ENCODE measurements at places on chromosomes 3 and 15.
A peak's percentile ranks its signal among the peaks of the same experiment; 100 is the strongest.

- no peak for DNase-seq
Measured at GRCh38 chr15:64878705-64879104, 33.0 kb upstream of the ANKDD1A start.

DNA sequence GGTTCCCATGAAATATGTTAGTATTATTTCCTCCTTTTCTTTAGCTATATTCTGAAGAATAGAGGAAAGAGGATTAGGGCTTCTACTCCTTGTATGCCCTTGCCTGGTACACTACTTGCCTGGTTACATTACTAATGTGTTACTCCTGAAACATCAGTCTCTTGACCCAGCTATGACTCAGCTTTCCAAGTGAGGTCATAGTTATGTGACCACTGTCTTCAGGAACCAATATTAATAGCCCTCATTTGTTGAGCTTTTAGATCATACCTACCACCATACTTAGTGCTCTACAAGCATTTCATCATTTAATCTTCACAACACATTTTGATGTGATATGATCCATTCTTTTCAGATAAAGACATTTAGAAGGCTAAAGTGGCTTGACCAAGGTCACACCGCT lies 60.3 kb downstream of the CMSS1 start:
- no peak for DNase-seq

DNA sequence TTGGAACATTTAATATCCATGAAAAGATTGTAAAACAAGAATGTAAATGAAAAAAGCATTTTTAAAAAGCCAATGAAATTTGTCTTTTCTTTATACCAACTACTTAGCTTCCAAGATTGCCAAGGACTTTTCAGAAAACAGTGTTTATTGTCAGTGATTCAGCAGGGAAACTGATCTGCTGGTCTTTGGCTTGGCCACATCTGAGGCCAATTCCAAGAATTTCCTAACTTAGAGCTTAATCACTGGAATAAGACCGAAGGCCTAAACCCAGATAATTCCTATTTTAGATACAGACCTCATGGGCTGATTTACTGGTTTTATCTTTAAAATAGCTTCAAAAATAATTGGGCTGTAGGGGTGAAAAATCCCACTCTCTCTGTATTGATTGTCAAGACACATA lies 260.5 kb upstream of the RORA start:
- no peak for DNase-seq

DNA sequence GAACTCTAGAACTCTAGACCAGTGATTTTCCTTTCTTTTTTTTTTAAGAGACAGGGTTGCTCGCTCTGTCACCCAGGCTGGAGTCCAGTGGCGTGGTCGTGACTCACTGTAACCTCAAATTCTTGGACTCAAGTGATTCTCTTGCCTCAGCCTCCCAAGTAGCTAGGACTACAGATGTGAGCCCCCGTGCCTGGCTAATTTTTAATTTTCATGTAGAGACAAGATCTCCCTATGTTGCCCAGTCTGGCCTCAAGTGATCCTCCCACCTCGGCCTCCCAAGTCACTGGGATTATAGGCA lies 359.6 kb downstream of the SHQ1 start:
- no peak for DNase-seq

DNA sequence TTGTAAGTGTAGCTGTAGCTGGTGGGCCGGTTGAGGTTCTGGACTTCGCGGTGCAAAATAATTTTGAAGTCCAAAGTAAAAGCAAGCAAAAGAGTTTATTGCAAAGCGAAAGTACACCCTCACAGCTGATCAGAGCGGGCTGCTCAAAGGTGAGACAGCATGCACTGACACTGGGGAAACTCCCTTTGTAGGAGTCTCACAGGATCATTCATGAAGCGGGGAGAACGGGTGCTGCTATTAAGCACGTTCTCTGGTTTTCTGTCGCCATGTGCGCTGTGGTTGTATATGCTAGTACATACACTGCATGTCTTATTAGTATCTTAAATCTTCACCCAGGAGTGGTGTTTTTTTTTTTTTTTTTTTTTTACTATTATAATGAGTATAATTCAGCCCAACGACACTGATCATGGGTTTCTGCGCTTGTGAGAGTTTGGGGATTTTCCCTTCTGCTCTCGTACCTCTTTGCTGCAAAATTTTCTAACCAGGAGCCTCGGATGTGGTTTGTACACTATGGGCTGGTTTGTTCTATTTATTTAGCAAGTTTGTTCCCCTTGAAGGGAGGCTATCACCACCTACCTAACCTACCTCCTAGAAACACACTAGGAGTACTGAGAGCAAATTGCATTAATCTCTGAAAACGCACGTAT lies 1.4 kb upstream of the AP4E1 start:
- peak; percentile 64 for DNase-seq

DNA sequence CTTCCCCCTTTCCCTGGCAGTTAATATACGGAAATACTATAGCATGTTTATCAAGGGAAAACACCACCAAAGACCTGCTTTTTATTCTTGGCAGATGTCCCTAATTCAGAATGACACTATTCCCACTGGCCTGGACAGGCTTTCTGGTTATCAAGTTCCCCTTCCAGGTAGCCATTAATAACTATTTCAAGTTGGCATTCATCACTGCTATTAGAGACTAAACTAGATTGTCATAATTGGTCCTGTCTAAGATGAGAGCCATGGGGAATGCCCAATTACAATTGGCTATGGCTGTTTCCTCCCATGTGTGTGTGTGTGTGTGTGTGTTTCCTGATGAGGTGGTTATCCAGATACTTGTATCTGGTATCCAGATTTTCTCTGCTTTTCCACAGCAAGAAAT lies 608.1 kb downstream of the SQOR start:
- no peak for DNase-seq

DNA sequence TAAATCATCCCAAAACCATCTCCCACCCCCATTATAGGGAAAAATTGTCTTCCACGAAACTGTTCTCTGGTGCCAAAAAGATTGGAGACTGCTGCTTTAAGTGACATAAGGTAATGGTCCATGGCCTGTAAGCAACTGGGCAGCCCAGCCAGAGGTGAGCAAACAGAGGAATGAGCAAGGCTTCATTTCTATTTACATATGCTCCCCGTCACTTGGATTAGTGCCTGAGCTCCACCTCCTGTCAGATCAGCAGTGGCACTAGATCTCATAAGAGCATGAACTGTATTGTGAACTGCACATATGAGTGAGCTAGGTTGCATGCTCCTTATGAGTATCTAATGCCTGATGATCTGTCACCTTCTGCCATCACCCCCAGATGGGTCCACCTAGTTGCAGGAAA lies 1159.8 kb upstream of the ALCAM start:
- DNase-seq: no peak

- DNase-seq: no peak
Measured at GRCh38 chr3:158471639-158472294, 99.2 kb upstream of the MLF1 start.

- no peak for DNase-seq
Measured at GRCh38 chr3:9747267-9747666, 2.5 kb upstream of the OGG1 start.

- DNase-seq: no peak
Measured at GRCh38 chr15:48868536-48868935, 9.4 kb upstream of the EID1 start.

- no peak for DNase-seq
Measured at GRCh38 chr15:27427276-27427675, 456.3 kb downstream of the GABRG3 start.

- DNase-seq: no peak
Measured at GRCh38 chr3:12893247-12893646, 51.9 kb upstream of the RPL32 start.

DNA sequence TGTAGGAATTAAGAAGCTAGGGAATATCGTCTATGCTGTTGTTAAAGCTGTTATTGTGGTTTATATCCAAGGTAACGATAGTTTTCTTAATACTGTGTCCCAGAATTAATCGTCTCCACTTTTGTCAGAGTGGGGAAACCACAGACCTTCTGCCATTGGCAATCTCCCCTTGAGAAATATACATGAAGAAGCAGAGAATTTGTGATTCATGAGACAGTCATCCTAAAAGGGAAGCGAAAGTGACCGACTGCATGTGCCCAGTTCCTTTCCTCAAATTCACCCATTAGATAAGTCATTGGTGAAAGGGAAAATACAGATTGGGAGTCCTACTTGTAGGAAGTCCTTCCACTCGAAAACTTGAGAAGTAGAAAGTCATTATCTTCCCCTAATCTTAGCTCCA lies 26.6 kb downstream of the DIPK2A start:
- DNase-seq: no peak

- DNase-seq: no peak
Measured at GRCh38 chr3:172312001-172312400, 136.3 kb downstream of the GHSR start.

- no peak for DNase-seq
Measured at GRCh38 chr15:73482166-73482565, 39.2 kb downstream of the REC114 start.

DNA sequence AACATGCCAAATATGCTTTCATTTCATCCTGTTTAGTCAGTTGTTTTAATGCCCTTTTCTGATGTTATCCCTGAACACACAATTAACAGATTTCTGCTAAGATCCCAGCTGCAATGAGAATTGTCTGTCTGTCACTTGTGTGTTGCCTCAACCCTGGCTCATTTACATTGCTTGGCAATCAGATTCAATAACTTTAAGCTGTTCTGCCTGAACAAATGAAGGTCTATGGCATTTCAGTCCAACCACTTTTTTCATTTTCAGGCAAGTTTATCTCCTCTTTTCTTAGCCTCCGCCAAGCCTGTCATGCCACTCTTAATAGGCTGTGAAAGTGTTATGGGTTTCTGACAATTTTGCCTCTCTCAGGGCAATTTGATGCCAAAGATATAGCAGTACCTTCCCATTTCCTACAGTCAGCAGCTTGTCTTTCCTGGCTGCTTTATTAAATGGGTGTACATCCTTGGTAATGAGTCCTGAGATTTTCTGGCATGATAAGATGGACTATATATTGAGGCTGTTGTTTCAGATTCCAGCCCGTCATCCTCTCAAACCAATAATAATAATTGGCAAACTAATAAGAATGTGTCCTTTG lies 68.7 kb upstream of the ADAMTS9 start:
- no peak for DNase-seq

DNA sequence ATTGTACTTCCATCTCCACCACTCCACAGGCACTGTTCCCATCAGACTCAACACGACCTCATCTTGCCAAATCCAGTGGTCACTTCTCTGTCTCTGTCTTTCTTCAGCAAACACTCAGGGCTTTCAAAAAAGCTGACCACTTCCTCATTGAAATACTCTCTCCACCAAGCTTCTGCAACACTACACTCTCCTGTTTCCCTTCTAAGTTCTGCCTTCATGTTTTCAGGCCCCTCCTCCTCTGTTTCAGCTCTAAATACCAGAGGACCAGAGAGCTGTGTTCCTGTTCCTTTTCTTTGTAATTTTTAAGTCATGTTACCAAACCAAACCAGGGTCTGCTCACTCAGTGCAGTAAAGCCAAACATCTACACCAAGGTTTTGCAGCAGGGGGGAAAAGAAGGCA lies 33.8 kb upstream of the ACP3 start:
- no peak for DNase-seq

DNA sequence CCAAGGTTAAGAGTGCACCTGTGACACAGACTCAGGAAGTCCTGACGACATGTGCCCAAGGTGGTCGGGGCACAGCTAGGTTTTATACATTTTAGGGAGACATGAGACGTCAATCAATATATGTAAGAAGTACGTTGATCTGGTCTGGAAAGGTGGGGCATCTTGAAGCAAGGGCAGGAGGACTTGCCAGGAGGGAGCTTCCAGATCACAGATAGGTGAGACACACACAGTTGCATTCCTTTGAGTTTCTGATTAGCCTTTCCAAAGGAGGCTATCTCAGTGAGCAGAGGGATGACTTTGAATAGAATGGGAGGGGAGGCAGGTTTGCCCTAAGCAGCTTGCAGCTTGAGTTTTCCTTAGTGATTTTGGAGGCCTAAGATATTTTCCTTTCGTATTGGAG lies 257.4 kb downstream of the CGGBP1 start:
- DNase-seq: no peak
